ENCODE measurements at places on chromosomes 1 and 21. TPM values are rescaled to one million over a fixed set of nuclear protein-coding genes. Genes with fewer than 3 reads are reported as not detected.

GJA5 gene
- total RNA-seq = 2.3 TPM

DDI2 gene
- 26.3 TPM for total RNA-seq

FMOD gene
- 0.92 TPM for total RNA-seq

RGS18 gene
- 1.8 TPM for total RNA-seq

OR2T29 gene
- 0.23 TPM for total RNA-seq

AJAP1 gene
- 25.4 TPM for total RNA-seq

GUCA2B gene
- not detected for total RNA-seq
